ENCODE measurements at places on chromosomes 12 and 14.
A peak's percentile ranks its signal among the peaks of the same experiment; 100 is the strongest.

DNA sequence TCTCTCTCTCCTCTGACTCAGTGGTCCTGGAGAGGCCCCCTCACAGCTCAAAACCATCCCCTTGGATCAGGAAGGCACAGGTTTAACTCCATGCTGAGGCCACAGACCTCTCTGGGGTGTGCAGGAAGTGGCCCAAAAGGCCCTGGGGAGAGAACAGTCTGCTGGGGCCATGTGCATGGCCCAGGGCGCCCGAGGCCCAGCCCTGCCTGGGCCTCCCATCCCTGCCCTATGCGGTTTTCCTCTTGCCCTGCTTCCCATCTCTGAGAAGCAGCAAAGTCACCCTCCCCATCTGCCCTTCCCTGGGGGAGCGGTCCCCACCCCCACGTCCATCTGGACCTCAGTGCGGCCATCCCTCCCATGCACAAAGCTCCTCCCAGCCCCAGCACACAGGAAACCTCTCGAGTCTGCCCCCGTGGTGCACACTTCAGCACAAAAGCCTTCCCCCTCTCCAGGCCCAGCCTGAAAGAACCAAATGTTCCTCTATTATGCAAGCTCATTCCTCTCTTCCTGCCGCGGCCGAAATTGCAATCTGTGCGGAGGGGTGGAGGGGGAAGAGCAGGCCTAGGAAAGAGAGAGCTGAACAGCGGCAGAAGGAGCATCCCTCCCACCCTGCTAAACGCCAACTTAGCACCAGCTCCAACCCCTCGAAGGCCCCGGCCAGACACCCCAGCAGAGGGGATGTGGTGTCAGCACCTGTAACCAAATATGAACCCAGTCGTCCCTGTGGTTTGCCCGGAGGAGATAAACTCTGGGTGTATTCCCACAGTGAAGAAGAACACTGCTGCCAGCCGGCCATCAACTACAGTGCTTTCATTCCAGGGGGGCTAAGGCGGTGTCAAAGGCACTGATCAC, 108.5 kb downstream of the SCARB1 start:
- peak; percentile 72 for DNase-seq

DNA sequence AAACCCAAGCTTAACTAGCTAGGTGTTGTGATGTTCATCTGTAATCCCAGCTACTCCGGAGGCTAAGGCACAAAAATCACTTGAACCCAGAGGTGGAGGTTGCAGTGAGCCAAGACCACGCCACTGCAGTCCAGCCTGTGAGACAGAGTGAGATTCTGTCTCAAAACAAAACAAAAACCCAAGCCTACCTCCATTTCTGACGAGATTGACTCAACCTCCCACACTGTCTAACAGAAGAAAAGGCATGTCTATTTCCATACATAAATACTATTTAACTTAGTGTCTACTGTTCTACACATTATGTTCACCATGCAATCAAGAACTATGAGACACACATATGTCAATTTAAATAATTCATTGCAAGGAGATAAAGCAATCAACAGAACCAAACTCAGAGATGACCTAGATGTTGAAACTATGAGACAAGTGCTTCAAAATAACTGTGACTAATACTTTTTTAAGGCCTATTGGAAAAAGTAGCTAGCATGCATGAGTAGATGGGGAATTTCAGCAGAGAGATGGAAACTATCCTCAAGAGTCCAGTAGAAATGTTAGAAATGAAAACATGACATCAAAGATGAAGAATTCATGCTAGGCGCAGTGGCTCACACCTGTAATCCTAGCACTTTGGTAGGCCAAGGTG, 75.9 kb upstream of the DHRS4 start:
- no peak for DNase-seq

DNA sequence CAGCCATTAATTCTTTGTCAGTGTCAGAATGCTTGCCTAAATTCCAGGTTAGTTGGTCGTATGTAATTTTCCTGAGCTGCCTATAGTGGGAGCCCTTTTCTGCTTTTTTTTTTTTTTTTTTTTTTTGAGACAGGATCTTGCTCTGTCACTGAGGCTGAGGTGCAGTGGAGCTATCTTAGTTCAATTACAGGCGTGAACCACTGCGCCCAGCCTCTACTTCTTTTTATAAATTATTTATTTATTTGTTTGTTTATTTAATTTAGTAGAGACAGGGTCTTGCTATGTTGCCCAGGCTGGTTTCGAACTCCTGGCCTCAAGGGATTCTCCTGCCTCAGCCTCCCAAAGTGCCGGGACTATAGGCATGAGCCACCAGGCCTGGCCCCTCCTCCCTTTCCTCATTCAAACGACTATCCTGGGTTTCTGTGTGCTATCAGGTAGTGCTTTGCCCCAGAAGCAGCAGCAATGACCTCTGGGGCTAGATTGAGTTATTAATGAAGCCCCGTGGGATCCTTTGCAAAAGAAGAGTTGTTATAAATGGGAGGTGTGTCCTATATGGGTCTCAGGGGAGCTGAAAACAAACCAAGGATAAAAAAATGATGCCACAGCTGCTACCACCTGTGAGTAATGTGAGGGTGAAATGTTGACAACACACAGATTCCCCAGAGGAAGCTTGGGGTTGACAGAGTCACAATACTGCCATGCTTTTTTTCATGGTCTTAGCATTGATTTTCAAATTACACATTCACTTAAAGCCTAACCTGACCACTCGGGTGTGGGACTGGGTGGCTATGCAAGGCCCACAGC, 34.6 kb upstream of the NFKBIA start:
- DNase-seq: no peak

DNA sequence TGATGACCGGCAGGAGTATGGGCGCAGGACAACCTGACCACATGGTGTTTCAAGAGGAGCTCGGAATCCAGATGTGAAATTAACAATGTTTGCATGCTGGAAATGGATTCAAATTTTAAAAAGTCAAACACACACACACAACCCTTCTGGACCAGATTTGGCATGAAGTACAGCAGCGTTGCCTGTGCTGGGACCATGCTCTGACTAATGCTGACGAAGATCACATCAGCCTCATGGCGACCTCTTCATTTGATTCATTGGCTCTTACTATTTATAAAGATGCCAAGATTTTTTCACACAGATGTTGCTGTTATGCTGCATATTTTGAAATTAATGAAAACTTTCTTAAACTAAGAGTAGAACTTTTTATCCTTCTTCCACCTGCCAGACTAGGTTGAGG, 926.6 kb upstream of the TMEM132C start:
- DNase-seq: no peak
